ENCODE measurements at places on chromosomes 3 and 15.

DNA sequence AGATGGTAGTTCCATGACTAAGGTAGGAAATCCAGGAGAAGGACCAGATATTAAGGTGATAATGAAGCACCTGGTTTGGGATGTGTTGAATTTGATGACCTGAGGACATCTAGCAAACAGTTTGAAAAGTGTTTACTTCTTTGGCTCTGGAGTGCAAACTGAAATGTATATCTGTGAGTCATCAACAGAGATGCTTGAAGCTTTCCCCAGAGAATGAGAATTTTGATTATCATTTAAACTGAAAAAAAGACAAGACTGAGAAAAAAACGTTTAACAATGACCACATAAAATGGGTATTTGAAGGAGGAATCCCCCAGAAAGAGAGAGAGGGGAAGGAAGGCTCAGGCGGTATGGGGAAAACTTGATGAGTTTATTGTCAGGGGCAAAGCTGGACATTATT is 20.7 kb upstream of the GSK3B start:
- DNase-seq: no peak

DNA sequence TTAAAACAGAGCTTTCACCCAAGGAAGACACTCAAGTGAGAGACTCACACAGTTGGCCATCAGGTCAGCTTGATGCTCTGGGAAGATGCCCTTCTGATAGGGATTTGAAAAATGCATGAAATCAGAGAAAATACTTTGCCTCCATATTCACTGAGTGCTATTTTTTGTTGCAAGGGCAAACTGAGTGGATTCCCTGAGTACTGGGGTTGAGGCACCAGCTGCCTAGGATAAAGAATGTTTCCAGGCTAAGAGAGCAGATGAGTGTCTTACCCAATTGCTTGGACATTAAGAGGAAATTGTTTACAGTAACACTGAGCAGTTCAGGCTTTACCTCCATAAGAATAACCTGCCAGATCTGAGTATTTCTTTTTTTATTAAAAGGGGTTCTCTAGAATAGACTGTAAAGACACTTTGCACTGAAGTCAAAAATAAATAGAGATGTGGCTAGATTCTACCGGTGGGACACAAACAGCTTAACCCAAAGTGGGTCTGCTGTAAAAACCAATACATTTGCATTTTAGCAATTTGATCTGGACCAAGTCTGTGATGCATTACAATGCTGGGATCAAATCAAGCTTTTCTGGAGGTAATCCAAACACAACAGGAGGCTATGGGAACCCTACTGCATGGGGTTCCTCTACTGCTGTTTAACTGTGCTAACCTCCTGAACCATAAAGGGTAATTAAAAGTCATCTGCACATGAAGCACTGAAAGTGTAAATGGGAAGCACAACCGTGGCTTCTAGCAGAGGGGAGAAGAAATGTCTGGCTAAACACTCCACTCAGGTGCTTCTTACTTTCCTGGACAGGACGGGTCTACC is 238.8 kb upstream of the WNT5A start:
- DNase-seq: no peak

GRCh38 chr15:74179101-74179841 is 5.8 kb downstream of the ISLR start:
- no peak for DNase-seq

DNA sequence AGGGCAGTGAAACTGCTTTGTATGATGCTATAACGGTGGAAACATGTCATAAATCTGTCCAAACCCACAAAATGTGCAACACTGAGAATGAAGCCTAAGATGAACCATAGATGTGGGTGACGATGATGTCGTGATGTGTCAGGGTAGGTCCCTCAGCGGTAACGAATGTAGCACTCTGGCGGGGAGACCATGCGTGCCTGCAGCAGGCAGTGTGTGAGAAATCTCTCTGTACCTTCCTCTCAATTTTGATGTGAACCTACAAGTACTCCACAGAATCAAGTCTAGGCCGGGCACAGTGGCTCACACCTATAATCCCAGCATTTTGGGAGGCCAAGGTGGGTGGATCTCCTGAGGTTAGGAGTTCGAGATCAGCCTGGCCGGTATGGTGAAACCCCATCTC is 268.2 kb upstream of the LYSMD4 start:
- no peak for DNase-seq

GRCh38 chr3:140584549-140584948 is 93.3 kb upstream of the TRIM42 start:
- DNase-seq: no peak

GRCh38 chr3:38137615-38138348 is 679 bp upstream of the MYD88 start:
- peak; percentile 22 for DNase-seq

DNA sequence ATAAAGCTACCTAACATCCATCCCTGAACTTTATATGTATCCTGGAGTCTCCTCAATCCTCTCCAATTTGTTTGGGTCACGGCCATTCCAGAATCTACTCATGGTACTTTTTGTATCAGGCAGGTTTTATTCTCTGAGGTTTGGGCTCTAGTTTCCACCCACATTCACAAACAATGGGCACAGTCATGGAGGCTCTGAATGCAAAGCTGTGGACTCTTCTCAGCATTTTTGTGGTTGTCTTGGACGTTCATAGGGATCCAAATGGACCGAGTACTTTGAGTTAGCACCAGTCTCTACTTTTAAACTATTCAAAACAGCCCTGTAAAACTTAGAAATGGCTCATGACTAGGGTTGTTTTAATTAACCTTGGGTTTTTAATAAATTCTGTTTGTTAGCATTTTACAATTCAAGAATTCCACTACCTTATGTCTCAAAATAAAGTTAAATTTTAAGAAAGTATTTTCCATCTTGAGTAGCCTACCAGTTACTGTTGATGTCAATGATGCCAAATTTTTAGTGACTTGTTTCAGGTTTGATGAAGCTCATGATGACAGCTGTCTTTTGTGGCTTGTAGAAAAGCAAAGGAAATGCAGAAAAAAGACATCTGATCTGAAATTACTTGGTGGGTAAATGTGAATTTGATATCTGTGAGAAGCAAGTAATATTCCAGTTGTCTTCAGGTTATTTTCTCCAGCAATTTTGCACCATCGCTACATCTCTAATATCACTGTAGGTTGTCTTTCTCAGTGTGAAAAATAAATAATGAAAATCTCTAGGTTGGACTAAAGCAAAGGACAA is 275.7 kb upstream of the THBS1 start:
- DNase-seq: no peak

DNA sequence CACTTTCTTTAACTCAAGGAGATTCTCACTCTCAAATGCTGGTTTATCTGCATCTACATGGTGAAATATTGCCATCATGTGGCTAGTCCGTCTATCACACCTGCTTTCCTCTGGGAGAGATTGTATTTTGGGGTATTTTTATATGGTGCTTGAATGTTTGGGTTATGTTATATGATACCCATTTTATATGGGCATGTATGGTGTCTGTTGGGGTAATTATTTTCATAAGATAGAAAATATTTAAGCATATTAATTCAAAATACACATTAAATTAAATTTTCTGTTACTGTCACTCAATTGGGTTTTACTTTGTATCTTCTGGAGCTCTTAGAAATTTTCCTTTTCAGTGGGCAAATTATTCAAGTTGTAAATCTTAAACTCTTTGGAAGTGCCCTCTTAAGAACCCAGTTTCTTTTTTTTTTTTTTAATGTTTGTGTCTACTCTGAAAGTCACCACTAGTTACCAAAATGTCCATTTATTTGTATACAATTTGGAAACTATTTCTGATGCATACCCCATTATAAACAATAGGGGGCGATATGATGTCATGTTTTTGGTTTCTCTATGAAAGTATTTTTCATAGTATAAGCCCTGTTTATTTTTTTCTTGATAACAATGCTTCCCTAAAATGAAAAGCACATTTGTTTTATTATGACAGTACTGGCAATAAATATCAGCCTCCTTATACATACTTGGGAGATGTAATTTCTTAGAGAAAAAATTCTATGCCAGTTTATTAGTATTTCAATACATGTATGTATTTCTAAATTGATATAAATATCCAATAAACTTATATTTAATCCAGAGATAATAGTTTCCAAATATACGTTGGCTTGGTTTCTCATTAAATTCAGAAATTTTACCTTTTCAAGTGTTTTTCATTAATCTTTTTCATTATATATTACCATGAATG is 36.1 kb upstream of the PLSCR5 start:
- peak; percentile 17 for DNase-seq

DNA sequence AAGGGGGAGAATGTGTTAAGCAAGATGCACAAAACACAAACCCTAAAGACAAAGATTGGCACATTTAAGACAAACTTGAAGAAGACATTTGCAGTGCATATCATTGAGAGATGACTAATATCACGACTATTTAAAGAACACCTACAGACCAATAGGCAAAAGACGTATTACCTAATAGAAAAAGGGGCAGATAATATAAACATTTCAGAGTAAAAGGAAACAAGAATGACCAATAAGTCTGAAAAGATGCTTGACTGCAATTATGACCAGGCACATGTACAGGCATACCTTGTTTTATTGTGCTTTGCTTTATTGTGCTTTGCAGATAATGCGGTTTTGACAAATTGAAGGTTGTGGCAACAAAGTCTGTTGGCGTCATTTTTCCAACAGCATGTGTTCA is 4.9 kb downstream of the HACD3 start:
- no peak for DNase-seq

- no peak for DNase-seq
Measured at GRCh38 chr15:57611938-57612337, 20.2 kb downstream of the MYZAP start.

DNA sequence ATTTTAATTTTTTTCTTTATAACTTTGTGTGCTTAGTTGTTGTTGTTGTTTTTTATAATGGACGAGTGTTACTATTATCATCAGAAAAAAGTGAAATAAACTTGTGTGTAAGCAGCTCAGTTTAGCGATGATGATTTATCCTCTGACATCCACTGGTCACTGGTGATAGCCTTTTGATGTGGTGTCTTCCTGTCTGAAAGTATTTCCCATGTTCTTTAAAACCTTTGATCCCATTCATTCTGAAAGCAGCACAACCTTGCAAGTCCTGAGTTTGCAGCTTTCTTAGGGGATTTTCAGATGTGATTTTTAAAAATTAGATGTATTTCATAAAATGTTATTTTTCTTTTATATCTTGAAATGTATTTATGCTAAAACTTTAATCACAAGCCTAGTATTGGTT is 85.9 kb upstream of the ZPLD1 start:
- no peak for DNase-seq

GRCh38 chr15:78906316-78906620 is 33.6 kb downstream of the MORF4L1 start:
- no peak for DNase-seq

GRCh38 chr15:80055933-80056332 is 3.5 kb upstream of the ZFAND6 start:
- DNase-seq: no peak

DNA sequence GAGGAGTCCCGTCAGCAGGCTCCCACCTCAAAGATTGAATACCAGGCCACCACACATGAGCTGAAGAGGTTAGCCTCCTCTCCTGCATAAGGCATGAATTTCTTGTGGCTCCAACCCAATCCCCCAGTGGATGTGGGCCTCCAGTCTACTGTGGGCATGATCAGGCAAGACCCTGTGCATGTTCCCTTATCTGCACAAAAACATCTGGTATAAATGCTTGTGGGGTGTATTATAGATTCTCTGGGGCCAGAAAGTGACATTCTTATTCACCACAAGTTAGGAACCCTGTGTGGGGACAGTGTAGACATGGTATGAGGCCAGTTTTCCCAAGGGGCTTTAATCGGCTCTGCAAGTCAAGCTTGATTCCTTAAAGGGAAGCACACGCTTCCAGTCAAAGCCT is 18.2 kb upstream of the UBP1 start:
- DNase-seq: no peak

DNA sequence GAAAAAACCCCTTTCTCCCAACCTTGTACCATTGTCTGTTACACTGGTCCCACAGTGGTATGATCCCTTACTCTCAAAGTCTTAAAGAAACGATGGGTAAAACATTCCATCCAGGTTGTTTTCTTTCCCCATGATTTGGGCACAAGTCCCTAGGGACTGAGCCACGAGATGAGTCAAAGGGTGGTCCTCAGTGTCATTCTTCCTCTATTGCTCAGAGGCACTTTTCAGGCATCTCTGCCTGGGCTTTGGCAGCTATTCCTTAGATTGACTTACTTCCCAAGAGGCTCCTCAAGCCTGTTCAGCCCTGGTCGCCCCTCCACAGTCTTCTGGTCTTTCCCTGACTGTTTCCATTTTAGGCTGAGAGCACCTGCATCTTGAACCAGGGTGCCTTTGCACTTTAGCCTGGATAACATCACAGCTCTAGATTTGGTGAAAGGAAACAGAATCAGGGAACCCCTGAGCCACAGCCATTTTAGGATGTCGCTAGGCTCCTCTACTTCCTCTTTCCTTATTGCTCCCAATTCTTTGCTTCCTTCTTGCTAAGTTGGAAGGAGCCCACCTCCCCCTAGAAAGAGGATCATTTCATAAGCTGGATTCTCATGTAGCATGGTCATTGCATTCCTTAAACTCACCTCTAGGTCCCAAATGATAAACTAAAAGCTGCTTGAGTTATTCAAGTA is 131.0 kb upstream of the TPRG1 start:
- no peak for DNase-seq

DNA sequence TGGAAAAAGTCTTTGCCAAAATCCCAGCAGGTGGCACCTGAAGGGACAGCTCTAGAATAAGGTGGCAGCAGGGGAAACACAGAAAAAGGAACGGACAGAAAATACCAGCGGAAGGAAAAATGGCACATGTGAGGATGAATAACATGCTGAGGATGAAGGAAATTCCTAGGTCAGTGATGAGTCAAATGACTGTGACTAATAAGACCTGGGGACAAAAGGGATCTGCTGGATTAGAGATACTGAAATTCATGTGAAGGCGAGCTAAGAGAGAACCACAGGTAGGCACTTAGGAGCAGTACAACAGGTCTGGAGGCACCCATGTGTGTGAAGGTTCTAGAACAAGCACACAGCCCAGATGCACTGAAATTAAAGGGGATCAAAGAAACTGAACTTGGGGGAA is 482.5 kb downstream of the FOXP1 start:
- DNase-seq: no peak

DNA sequence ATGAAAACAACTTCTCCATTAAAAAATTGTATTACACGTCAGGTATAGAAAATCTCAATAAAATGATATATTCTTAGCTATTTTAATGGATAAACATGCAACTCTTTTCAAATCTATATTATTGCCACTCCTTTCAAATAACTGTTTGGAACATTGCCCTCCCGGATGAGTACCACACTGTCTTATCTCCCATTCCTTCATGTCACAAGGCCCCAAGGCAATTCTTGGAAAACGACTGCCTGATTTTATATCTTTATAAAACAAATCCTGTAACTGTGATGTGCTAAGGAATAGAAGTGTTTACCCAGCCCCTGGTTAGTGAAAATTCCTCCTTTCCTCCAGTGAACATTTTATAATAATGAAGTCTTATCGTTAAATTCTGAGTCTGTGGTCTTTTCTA is 6.2 kb upstream of the ZNF619 start:
- no peak for DNase-seq

DNA sequence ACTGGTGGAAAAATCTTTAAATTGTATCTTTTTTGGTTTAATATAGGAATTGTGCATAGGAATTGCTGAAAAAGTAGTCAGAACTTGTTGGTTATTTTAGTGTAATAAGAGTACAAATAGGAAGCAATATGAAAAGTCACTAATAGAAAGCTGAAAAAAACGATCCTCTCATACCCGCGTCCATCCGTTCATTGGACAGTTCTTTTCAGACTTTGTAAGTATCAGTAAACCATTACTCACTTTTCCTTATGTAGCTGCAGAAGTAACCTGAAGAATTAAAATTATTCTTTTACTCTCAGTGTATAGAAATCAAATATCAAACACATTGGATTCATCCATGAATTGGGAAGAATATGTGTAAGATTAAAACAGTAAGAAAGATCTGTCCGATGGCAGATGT is 4.4 kb downstream of the FNDC3B start:
- DNase-seq: no peak

GRCh38 chr15:32966512-32966911 is 228.0 kb downstream of the FMN1 start:
- DNase-seq: no peak

All from globus pallidus (tissue), 1 donor.